ENCODE measurements at places on chromosomes 16 and 17. TPM values are rescaled to one million over a fixed set of nuclear protein-coding genes. Genes with fewer than 3 reads are reported as not detected.

C16orf82 gene
- total RNA-seq = not detected

XYLT1 gene
- 0.74 TPM for total RNA-seq

GPR142 gene
- not detected for total RNA-seq

ELOB gene
- 472 TPM for total RNA-seq

RDM1 gene
- total RNA-seq = 2.6 TPM
